ENCODE measurements at places on chromosomes 4 and X.
A peak's percentile ranks its signal among the peaks of the same experiment; 100 is the strongest.

GRCh38 chr4:125369098-125369497 lies 54.3 kb downstream of the FAT4 start:
- DNase-seq: no peak

GRCh38 chrX:103187953-103188475 lies 26.9 kb upstream of the BEX4 start:
- DNase-seq: no peak

- DNase-seq: no peak
Measured at GRCh38 chr4:143260750-143261149, 75.9 kb upstream of the GAB1 start.

DNA sequence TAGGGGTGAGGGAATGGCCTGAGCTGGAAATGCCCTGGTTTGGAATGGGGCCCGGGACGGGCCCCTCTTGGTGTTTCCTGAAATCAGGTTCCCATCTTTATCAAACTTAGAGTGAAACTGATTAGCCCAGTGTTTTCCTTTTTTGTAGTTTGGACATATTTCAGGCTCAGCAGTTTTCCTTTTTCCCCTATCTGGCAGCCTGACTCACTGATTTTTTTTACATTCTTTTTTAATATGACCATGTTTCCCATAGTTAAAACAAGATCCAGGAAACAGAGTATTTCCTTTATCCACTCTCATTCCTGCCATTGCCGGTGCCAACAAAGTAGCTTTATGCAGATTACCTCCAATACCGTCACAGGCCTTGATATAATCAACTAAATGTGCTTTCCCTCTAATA lies 20.5 kb upstream of the C4orf17 start:
- DNase-seq: no peak

GRCh38 chr4:51906167-51906958 lies 63.4 kb downstream of the DCUN1D4 start:
- no peak for DNase-seq

DNA sequence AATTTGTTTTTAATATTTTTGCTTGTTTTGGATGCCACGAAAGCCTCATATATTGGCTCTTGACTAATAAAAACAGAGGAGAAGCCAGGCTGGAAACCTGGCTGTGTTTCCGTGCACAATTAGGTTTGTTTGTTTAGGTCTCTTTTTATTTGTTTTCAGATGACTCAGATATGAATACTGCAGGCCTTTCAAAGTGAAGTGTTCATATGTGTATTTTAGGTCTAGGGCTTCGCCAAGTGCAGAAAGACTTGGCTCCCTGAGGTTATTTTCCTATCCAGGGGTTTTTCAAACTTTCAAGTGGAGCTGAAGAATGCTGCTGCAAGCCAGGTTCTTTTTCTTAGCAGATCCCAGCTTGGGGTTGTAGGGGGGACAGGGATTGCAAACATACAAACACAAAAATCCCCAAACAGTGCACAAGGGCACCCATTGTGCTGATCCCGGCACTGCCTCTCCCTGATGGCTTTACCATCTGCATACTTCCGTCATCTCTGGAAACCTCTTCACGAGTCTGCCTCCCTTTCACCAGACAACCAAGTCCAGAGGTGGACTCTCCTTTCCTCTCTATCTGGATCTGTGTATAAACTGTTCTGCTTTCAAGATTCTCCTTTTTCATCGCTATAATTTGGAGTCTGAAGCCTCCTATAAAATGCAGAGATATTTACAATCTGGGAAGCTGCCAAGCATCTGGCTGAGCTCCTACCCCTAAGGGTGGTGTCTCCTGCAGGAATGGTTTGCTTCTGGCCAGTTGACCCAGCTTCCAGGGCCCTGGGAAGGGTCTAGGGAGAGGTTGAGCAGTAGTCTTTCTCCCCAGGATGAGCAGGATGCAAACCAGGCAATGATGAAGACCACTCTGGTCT lies 108.6 kb downstream of the SMIM20 start:
- DNase-seq: peak; percentile 43

GRCh38 chr4:153668647-153669046 lies 15.4 kb upstream of the TLR2 start:
- no peak for DNase-seq

DNA sequence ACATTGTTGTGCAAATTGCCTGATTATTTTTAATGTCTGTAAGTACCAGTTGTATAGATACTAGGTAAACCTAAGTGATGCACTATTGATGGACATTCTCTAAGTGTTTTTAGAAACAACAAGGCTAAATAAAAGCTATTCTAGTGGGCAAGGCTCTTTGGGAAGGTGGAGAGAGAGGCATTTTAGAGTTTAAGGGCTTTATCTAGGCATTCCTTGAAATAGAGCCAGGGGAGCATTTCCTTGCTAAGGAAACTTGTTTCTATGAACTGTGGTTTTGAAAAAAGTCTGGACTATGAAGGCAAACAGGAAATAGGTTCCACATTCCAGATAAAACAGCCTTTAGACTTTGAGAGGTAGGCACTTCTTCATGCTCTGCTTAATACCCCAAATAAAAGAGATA lies 23.8 kb downstream of the BMX start:
- no peak for DNase-seq

- DNase-seq: no peak
Measured at GRCh38 chr4:23685471-23685870, 204.4 kb downstream of the PPARGC1A start.

- DNase-seq: no peak
Measured at GRCh38 chrX:75887833-75888232, 102.8 kb upstream of the MAGEE2 start.

GRCh38 chr4:106365613-106366012 lies 3.0 kb downstream of the GIMD1 start:
- no peak for DNase-seq

GRCh38 chr4:159563257-159563656 lies 460.4 kb downstream of the RAPGEF2 start:
- no peak for DNase-seq

- no peak for DNase-seq
Measured at GRCh38 chr4:6840062-6840976, 57.8 kb downstream of the KIAA0232 start.

DNA sequence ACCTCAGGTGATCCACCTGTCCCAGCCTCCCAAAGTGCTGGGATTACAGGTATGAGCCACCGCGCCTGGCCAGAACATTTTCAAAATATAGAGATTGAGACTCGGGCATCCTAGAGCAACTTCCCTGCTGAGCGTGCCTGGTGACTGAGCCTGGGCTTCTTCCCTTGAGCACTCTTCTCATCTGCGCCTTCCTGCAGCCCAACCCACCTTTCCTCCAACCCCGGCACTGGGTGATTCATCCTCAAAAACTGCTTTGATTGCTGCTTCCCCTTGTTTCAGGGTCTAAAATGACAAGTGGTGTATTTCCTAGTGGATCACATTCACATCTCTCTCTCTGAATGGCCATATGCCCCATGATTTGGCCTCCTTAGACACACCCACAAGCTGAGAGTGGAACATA lies 37.8 kb downstream of the PHKA2 start:
- DNase-seq: no peak

DNA sequence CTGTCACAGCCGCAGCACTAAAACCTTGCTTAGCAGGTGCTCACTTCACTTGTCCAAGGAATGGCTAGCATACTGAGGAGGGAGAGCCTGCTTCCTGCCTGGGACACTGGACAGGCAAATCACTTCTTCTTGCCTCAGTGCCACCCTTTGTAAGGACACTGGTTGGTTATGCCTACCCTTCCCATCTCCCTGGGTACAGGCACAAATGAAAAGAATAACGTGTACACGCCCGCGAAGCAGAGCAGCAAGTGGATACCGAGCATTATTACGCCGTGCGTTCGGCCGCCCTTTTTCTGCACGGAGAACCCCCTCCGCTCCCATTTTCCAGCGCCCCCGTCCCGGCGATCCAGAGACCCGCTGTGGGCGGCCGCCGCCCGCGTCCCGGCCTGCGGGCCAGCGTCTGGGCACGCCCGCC lies 338 bp upstream of the KLHL2 start:
- no peak for DNase-seq

- DNase-seq: no peak
Measured at GRCh38 chr4:34193451-34194154, 2050.7 kb downstream of the ARAP2 start.

GRCh38 chrX:69131886-69132285 lies 33.4 kb downstream of the PJA1 start:
- DNase-seq: no peak

- no peak for DNase-seq
Measured at GRCh38 chr4:15340332-15340731, 87.5 kb upstream of the C1QTNF7 start.

DNA sequence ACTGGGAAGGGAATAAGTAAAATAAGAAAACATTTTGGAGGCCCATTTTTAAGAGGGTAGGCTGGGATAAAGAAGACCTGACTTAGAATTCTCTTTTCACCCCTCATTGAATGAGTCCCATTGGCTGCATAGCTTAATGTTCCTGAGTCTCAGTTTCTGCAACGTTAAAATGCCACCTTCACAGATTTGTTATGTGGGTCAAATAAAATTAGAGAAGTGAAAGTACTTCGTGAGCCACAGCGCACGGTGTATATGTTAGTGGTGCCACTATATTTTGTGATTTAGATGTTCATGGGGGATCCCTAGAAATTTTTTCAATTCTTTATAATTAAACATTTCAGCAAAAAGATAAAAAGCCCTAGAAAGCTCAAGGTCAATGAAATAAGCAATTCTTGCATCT lies 109.2 kb upstream of the HS3ST1 start:
- no peak for DNase-seq

DNA sequence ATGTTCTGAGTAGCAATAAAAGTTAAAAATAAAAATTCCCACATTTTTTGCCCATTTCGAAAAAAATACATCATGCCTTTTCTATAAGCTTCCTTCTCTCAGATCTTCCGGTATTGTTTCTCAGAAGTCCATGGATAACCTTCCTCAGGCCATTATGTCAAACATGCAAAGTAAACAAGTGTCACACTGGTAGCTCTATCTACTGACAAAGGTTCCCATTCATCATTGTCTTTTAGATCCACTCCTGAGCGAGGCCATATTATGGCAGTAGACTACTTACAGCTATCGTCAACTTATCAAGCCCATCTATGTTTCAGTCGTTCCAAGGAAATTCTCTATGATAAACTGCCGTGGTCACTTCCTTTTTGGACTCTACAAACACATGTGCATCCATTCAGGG lies 1068.2 kb downstream of the GLUD2 start:
- DNase-seq: no peak

GRCh38 chrX:73262991-73263390 lies 48.3 kb upstream of the NAP1L2 start:
- DNase-seq: no peak

DNA sequence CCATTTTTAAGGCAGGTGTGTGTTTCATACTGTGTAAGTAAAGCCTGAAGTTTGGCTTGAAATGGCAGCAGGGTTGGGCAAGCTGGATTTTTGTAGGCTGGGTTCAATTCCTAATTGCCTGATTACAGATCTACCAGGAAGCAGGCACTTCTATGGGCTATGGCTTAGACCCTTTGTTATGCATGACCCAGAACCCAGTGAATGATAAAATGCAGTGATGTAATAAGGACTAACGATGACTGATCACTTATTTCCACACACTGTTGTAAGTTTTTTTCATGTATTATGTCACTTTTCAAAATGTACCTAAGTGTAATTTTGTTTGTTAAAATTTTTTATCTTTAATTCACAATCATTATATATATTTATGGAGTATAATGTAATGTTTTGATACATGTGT lies 8.6 kb downstream of the LANCL3 start:
- no peak for DNase-seq

DNA sequence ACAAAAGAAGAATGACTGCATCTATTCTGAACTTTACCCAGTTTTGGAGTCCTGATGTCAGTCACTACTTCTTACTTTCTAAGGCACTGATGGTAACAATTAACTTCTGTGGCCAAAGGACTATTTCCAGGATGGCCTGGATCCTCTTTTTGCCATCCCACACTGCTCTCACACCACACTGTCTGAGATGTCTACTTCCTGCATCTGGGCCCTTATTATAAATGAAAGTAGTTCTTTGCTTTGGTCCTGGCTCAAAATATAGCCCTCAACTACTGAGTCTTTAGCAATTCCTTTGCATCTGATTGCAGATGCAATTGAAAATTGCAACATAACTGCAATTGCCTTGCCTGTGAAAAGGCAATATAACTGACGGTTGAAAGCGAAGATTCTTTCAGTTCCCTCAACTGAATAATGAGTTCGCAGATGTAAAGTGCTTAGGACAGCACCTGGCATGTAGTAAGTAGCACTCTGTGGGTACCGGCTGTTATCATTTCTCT lies 44.2 kb downstream of the COQ2 start:
- no peak for DNase-seq

- no peak for DNase-seq
Measured at GRCh38 chrX:23844502-23845138, 61.6 kb downstream of the SAT1 start.

GRCh38 chr4:140996766-140997165 lies 136.5 kb downstream of the RNF150 start:
- no peak for DNase-seq

DNA sequence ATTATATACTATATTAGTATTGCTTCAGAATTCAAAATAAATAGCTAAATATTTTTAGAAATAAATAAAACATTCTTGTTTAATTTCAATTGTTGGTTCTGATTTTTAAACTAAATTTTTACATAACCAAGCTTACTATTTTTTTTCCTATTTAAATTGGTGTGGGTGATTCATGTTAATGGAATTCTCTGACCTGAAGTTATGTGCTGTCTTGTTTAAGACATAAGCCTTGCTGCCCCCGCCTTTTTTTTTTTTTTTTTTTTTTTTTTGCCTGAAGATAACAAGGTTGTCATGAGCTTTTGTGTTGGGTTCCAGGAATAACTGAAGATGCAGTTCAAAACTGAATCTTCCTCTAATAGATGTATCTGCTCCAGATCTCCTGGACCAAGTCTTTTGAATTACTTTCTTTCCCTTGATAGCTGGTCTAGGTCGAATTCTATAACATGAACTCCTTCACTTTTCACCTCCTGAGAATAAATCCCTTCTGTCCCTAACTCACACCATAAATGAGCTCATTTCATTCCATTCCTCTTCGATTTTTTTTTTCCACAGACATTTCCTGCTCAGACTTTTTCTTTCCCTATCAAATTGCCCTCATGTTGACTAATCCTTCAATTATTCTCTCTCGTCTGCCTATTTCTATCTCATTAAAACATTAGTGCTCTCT lies 261.5 kb upstream of the FTHL17 start:
- DNase-seq: no peak

GRCh38 chr4:11470438-11471045 lies 41.8 kb upstream of the HS3ST1 start:
- DNase-seq: no peak

DNA sequence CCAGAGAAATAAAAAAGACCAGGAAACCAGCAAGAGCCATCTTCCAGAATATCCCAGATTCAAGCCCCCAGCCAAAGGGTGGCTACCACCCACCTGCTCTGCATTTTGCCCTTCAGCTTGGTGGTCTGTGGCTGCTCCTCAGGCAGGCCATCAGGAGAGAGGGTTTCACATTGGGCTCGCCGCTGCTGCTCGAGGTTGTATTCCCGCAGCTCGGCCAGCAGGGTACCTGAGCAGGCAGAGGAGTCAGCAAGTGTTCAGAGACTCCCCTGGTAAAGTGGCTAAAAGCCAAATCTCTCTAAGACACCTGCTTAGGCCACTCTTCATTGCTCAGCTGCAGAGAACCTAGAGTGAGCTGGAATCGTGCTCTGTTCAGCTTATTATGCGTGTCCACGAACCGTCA lies 110.8 kb upstream of the HSD17B10 start:
- no peak for DNase-seq

Measured in Panc1 (cell line).